ENCODE measurements at places on chromosomes 7 and 10.
A peak's percentile ranks its signal among the peaks of the same experiment; 100 is the strongest.

GRCh38 chr10:58414270-58415041 is 29.2 kb downstream of the TFAM start:
- no peak for DNase-seq

GRCh38 chr7:84492098-84493034 is 297.8 kb upstream of the SEMA3A start:
- DNase-seq: no peak

DNA sequence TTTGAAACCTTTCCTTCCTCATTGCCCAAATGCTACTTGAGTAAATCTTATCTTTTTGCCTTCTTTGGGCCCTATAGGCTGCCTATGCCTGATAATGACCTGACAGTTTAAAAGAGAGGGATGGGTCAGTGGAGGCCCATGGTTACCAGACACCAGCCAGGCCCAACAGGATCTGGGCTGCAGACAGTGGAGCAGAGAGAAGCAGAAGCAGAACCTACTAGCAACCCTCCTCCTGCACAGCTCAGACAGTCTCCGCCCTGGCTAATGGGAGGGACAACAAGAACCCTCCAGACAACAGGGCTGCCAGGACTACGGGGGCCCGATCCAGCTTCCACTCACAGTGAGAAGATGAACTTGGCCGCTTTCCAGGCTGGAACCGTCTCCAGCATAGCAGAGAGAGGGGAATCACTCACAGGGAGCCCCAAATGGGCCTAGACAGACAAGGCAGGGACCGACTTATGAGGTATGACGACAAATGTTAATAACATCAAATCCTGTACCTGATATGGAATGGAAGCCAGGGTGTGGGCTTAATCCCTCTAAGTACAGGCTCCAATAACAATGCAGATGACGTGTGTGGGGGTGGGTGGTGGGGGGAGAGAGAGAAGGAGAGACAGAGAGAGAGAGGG is 31.7 kb upstream of the DGKI start:
- DNase-seq: peak; percentile 58

DNA sequence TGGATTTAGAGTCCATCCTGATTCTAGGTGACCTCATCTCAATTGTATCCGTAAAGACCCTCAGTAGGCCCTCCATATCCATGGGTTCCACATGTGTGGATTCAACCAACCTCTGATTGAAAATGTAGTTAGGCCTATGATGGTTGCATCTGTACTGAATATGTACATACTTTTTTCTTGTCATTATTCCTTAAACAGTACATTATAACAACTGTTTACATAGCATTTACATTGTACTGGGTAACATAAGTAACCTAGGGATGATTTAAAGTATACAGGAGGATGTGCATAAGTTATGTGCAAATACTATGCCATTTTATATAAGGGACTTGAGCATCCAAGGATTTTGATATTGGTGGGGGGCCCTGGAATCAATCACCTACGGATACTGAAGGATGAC is 10.1 kb downstream of the CPN1 start:
- no peak for DNase-seq

DNA sequence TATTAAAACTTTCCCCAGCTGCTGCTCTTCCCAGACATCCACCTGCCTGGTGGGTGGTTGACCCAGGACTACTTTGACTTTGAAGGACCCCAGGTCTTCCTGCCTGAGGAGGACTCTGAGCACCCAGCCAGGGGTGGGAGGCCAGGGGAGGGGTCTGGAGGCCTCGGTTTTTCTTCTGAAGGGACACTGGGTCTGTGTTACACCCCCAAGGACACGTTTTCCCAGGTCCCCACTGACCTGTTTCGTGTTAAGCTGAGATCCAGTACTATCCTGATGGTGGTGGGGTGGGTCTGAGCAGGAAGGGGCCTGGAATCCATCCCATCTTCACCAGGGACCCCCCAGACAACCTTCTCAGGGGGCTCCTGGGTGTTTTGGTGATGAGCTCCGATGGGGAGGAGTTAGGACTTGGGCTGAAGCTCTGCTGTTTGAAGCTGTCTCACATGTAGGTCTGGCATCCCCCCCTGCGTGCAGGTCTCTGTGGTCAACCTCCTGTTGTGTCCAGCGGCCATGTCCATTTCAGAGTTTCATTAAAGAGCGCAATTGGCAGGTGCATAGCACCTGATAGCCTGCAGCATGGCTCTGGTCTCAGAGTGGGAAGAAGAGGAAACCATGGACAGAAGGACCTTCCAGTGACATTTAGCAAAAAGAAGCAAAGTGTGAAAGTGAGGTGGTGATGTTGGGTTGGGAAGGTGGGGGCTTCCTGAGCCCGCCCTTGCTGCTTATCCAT is 3.5 kb downstream of the JAKMIP3 start:
- DNase-seq: no peak

GRCh38 chr7:48011323-48011722 is 17.6 kb downstream of the SUN3 start:
- no peak for DNase-seq

DNA sequence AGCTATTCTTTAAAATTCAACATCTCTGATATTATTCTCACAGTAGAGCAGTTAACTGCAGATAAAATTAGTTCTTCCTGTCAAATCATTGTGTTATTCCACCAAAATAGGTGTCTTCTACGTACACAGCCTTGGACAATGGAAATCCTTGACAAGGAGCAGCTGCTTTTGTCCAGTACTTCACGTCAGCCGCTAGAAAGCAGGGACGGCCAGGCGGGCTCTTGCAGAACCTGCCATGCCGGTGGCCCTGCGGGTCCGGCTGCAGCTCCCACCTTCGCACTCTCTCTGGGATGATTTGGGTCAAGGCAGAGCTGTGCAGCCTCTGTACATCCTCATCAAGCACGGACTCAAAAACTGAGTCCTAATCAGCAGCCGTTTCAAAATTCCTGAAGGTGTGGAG is 2.2 kb upstream of the FOXI2 start:
- DNase-seq: no peak

DNA sequence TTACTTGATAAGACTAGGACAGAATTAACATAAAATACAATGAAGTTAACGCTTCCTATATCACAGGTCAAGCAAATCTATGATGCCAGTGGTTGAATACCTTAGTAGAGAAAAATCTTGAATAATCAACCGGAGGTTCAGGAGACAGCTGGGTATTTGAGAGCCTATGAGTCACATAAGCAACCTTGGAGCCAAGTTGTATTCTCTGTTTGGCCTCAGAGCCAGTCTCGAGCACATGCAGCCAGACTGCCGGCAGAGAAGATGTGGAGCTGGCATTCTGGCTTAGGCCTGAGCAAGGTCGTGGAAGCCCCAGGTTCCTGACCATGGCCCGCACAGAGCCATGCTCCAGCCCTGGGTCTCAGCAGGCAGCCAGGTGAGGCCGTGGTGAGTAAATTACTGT is 90.3 kb downstream of the FAM204A start:
- no peak for DNase-seq

Measured in non-pigmented ciliary epithelial cell (primary cell).